ENCODE measurements at places on chromosomes 6 and 20.

GRCh38 chr6:35076997-35077712, 64.0 kb downstream of the TCP11 start:
- no peak for DNase-seq

DNA sequence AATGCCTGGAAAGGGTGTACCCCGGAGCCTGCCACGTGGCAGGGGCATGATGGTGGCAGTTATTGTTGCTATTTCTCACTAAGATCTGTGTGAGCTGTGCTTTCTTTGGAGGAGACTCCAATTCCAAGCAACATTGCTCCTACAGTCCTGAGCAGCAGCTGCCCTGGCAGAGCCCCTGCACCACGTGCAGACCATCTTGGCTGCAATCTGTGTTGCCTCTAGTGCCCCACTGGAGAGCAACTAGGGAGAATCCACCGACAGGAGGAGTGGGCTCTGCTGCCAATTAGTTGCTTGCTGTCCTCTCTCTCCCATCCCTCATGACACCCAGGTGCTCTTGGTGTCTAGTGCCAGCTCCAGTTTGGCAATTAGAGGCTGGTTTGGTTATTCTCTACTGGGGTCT, 116.0 kb downstream of the PXDC1 start:
- DNase-seq = no peak

- DNase-seq = no peak
These were observed 28.3 kb downstream of the PHACTR3 start for GRCh38 chr20:59632541-59633113.

DNA sequence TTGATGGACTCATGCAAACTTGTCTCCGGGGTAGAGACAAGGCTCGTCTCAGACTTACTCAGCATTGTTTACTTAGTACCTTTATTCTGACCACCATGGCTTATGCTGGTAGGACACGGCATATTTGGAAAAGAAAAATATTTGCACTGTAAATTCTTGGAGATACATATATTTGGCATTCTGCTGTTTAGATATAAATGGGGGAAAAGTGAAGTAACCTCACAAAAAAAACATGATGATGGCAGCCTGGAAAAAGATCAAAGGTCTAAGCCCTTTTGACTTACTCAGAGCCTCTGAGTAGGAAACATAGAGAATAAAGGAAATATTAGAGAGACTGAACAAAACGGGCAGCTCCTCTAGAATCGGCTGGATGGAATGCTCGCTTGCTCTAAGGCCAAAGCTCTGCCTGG, 32.5 kb downstream of the PDE10A start:
- no peak for DNase-seq

DNA sequence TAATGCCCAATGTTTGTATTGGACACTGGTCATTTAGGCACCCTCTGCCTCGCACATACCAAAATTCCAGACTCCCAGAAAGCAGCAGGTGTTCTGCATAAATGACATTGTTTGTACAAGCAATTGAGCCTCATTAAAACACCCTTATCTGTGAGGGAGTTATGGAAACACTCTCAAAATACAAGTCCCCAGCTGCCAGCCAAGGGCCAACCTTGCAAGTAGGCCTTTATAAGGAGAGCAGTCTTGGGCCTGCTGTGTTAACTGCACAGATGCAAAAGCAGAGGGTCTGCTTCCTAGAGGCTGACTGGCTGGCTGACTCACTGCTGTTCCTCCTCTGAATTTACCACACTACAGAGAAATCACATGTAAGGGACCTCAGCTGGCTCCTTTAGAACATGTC, 150.4 kb upstream of the HMGN3 start:
- no peak for DNase-seq

- peak; percentile 94 for DNase-seq
These were observed 13.7 kb downstream of the KLHL31 start for GRCh38 chr6:53651764-53652401.

GRCh38 chr6:105967917-105968602, 118.1 kb upstream of the PRDM1 start:
- DNase-seq = no peak

DNA sequence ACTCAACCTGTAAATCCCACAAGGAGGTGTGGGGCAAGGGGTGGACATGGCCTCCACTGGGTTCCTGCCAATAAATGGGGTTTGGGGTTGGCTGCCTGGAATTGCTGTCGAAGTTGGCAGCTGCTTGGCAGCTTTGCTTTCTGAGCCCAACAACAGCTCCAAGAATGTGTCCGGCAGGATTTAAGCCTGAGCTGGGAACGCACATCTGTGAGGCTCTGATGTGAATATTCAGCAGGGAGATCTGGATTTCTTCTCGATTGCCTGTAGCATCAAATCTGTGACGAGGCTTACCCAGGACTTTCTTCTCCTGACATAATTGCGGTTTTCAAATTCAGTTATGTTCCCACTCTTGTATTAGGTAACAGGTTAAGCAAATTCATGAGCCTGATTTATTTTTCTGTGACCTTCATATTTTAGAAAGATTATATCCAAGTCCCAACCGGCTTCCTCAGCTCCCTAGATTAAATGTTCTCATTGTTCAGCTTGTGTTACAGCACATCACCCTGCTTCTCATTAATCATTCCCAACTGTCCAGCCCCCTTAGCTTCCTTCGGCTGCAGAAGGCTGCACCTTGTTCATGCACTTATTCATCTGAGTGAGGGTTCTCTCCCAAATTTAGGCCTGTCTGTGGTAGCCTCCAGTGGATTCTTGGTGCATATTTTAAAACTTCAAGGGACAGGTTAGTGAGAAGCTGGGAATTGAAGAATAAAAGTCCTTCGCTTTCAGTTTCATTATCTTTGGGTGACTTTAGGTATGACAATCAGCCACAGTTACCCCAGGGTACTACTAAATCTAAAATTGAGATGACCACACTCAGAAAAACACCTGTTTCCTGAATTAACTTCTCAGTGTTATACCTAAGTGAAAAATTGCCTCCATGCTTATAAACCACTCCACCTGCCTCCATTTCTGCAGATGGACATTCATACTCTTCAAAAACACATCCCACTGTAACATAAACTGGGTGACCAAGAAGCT, 310.0 kb downstream of the ESR1 start:
- no peak for DNase-seq

GRCh38 chr20:59748619-59749191, 144.4 kb downstream of the PHACTR3 start:
- DNase-seq = no peak

DNA sequence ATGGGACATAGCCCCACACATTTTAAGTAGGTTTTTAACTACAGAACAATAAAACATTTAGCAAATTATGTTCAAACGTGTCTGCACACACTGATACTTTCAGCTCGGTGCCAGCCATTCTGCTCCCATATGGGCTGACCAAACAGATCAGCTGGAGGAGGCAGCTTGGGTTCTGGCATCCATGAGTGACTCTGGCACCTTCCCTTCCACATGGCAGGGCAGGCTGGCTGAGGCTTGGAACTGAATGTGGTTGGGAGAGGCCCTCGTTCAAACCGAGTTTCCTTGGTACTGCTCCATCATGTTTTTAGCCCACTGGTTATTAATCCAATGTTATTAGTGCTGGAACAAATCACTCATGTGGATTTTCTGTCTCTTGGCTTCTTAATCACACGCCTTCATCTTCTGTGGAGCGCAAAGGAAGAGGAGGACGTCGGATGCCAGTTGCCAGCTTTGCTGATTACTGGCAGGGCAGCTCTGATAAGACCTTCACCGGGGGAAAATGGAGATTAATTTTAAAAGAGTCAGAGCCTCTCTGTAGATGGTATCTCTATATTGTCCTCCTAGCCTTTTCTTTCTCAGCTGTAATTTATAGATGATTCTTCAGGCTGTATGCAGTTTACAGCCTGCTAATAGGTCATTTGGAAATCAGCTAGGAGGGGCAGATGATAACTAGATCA, 93.1 kb upstream of the TIAM2 start:
- DNase-seq = peak; percentile 51

- DNase-seq = no peak
These were observed 76.0 kb upstream of the TOX2 start for GRCh38 chr20:43838703-43839060.

GRCh38 chr6:117346142-117346930, 79.4 kb downstream of the ROS1 start:
- DNase-seq = peak; percentile 59
